ENCODE measurements at places on chromosomes 3 and 15. TPM values are rescaled to one million over a fixed set of nuclear protein-coding genes. Genes with fewer than 3 reads are reported as not detected.

LRTM1 gene
- not detected for total RNA-seq

DUT gene
- total RNA-seq = 542 TPM

ITIH3 gene
- total RNA-seq = not detected

UROC1 gene
- not detected for total RNA-seq

RPP25 gene
- 3.8 TPM for total RNA-seq

P2RY12 gene
- total RNA-seq = not detected

APOD gene
- total RNA-seq = 0.48 TPM

NANOGP8 gene
- not detected for total RNA-seq

MANF gene
- 162 TPM for total RNA-seq

SH2D7 gene
- total RNA-seq = not detected

PRTG gene
- total RNA-seq = not detected

ZNF860 gene
- total RNA-seq = not detected

STRIT1 gene
- total RNA-seq = not detected

CHRM5 gene
- total RNA-seq = not detected

DNA sequence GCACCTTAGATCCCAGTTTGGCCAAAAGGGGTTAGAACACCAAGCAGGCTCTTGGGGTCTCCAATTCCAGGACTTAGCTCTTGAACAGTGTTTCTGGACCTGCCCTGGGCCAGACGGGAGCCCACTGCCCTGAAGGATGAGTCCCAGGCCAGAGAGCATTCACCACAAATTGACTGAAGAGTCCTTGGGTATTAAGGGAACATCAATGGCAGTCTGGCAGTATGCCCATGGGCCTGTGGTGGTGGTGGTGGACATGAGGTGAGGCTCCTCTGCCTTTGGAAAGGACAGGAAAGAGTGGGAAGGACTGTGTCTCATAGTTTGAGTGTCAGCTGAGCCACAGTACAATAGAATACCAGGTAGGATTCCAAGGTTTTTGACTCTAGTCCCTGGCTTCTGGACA, 960.0 kb downstream of the DIPK2A start:
- DNase-seq = no peak

- DNase-seq = peak; percentile 53
These were observed 88.6 kb upstream of the ZNF280D start for GRCh38 chr15:56821721-56822425.

DNA sequence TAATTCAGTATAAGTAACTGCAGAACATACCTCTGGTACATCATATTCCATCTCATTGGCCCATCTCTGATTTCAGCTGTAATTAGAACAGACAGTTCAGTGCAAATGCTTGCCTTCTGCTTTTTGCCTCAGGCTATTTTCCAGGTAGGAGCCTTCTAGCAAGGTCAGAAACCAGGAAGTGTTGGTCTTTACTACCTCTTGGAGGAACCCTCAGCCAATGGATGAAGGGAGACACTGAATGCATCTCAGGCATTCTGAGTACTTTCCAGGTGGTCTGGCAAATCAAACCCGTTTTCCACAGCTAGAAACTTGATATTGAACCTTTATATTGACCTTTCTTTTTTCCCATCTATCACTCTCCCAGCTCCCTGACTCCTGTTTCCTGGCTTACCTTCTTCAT, 348.5 kb upstream of the SOX2 start:
- no peak for DNase-seq

- peak; percentile 64 for DNase-seq
These were observed 72.8 kb downstream of the CD200R1L start for GRCh38 chr3:112773864-112774263.

DNA sequence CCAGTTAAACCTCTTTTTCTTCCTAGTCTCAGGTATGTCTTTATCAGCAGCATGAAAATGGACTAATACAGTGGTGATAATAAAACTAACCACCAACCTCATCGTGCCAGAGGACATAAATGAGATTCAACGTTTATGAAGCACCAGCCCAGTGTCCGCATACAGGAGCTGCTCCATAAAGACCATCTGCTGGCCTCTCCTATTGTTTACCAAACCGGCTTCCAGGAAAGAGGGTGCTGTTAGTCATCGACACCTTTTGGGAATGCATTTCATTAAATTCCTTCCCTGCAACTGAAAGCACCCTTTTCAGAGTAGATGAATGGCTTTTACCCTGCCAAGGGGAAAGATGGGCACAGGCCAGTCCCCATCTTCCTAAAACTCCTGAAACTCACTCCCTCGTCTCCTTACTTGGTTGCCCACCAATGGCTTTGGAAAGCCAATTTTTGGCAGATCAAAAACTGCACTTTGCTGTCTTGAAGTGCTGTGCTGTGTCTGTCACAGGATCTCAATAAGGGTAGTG, 122.1 kb downstream of the AQP9 start:
- DNase-seq = no peak

DNA sequence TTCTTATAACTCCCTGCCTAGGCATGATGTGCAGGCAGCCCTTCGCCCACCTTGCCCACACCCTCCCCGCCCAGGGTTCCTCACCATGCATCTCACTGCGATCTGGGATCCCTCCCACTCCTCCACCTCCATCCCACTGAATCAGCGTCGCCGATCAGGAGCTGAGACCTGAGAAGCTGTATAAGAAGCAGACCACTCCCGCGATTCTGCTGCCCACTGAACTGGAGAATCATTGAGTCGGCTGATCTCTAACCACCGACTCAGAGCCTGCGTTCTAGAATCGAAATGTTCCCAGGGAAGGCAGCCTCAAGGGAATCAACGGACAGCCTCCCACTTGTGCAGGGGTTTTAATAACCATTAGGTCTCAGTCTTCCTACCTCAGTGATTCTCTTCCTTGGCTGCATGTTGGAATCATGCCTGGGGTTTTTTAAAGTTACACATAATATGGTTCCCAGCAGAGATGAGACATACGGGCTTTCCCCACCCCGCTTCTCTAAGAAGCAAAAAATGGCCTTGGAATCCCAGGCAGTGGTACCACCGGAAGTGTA, 60.2 kb downstream of the TMEM44 start:
- DNase-seq = peak; percentile 36

GRCh38 chr3:63937661-63938651, 25.8 kb upstream of the SCAANT1 start:
- DNase-seq = no peak

DNA sequence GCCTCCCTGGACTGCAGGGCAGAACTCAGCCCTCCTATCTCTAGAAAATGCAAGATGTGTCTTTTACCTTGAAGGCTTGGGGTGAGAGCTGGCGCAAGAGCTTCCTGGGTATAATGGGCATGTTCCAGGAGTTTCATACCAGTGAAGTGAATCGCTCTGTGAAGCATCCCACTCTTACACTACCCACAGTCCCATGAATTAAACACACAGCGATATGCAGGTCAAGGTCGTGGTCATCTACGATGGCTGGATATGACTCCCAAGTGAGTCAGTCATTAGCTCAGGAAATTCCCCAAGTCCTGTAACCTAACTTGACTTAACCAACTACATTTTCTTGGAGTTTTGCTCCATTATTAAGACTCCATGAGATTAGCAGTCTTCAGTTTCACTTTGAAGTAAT, 439.7 kb downstream of the NTRK3 start:
- DNase-seq = no peak

DNA sequence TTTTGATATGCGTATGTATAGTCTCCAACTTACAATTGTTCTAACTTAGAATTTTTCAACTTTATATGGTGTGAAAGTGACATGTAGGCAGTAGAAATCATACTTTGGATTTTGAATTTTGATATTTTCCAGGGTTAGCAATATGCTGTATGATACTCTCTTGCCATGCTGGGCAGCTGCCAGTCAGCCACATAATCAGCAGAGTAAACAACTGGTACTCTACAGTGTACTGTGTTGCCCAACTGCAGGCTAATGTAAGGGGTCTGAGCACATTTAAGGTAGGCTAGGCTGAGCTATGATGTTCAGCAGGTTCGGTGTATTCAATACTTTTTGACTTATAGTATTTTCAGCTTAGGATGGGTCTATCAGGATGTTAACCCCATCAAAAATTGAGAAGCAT, 52.0 kb upstream of the RYK start:
- no peak for DNase-seq

GRCh38 chr15:40320931-40321371, 2.5 kb upstream of the INAFM2 start:
- DNase-seq = peak; percentile 66

DNA sequence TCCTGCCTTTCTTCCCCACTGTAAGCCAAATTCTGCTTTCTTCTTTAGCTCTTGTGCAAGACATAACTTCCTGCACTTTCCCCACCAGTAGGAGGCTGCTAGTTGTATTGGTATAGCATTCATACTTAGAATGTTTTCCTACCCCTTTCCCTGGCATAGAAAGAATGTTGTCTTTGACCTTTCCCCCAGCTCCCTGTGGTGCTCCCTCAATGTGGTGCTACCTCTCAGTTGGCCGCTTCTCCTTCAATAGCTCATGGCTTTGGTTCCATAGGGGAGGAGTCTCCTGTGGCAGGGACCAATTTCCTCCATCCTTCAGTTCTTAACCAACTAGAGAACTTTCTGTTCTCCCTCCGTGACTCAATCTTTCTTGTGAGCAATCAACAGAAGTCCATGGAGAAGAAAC, 67.5 kb upstream of the AKAP13 start:
- no peak for DNase-seq

DNA sequence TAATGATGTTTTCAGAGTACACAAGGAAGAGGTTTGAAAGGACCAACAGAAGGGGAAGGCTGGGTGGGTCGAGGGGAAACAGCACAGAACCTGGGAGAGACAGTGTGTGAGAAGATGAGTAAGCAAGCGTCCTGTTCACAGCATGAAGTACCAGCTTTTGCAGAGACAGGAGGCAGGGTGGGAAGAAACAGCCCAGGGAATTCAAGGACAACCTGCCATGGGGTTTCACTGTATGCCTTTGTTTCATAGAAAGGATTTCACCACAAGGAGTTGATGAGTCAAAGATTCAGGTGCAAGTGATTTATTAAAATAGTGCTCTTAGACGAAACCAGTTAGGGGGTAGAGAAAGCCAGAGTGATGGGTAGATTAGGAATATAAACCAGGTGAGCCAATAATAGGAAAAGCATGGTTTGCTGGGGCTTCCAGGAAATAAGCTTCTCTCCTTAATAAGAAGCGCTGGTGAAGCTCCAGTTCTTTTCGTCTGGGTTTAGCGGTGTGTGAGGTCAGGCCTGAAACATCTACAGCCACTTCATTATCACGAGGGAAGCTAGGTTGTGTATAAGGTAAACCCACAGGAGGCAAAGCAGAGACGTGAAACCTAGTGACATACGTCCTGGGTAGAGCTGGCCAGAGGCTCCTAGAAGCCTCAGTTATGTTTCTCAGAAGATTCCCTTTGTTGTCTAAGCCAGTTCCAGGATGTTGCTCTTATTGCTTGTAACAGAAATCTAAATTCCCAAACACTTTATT, 3.9 kb downstream of the HHLA2 start:
- DNase-seq = no peak

- no peak for DNase-seq
These were observed 733.6 kb upstream of the GBE1 start for GRCh38 chr3:82494977-82495489.

- peak; percentile 58 for DNase-seq
These were observed 427 bp downstream of the MBD4 start for GRCh38 chr3:129439226-129439816.

DNA sequence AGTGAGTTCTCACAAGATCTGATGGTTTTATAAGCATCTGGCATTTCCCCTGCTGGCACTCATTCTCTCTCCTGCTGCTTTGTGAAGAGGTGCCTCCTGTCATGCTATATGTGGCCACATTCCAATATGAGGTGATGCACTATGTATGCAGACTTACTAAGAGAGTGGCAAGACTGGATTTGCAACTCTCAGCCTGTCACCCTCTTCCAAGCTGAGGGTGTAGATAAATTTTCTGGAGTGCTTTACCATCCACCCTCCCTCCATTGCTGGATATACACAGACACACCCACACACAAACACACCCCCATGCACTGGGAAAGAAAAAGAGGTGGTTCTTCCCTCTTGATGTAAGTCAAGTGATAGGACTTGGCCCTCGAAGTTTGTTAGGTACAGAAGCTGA, 30.2 kb upstream of the CHMP2B start:
- no peak for DNase-seq

- DNase-seq = no peak
These were observed 20.8 kb upstream of the CCR9 start for GRCh38 chr3:45865563-45865962.

- no peak for DNase-seq
These were observed 80.6 kb downstream of the RAD18 start for GRCh38 chr3:8882642-8883041.

GRCh38 chr3:111764645-111765091, 94.4 kb upstream of the PHLDB2 start:
- no peak for DNase-seq

DNA sequence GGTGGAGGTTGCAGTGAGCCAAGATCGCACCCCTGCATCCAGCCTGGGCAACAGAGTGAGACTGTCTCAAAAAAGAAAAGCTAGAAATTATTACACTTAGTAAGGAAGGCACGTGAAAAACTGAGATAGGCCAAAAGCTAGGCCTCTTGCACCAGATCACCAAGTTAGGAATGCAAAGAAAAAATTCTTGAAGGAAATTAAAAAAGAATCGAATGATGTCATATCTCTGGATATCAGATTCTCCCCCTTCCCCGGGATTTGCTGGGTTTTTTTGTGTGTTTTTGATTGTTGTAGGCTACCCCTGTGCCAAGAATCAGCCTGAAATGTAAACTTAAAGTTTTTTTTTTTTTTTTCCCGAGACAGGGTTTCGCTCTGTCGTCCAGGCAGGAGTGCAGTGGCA, 17.4 kb downstream of the PTPN23 start:
- DNase-seq = no peak

DNA sequence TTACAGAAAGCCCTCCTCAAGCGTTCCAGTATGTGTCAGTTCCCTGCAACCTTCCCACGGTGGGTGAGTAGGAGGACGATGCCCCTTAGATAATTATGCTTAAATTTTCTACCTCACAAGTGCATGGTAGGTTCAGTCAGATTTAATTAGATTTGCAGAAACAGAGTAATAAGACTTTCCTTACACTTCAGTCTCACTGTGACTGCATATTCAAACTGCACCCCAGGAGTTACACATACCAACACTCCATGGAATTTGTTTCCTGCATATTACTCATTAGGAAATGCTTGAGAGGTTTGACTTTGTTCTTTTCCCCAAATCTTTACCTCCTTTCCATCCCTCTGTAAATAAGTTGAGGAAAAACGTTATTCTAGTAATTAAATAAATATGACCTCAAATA, 108.8 kb downstream of the ARRDC4 start:
- no peak for DNase-seq

DNA sequence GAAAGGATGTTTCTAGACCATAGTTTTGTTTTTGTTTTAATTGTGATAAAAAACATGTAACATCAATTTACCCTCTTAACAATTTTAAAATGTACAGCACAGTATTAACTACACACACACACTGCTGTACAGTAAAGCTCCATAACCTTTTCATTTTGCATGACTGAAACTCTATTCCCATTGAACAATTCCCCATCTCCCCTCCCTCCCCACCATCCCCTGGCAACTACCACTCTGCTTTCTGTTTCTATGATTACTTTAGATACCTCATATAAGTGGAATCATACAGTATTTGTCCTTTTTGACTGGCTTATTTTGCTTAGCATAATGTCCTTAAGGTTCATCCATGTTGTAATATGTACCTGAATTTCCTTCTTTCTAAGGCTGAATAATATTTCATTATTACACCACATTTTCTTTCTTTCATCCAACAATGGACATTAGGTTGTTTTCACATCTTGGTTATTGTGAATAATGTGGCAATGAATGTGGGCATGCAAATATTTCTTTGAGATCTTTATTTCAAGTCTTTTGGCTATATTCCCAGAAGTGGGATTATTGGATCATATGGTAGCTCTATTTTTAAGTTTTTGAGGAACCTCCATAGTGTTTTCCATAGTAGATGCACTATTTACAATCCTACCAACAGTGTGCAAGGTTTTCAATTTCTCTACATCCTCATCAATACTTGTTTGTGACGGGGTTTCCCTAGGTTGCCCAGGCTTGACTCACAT, 10.7 kb downstream of the CHST14 start:
- no peak for DNase-seq

- DNase-seq = no peak
These were observed 194.7 kb downstream of the KLHL25 start for GRCh38 chr15:85600001-85600400.
